ENCODE measurements at places on chromosomes 6 and 20.

DNA sequence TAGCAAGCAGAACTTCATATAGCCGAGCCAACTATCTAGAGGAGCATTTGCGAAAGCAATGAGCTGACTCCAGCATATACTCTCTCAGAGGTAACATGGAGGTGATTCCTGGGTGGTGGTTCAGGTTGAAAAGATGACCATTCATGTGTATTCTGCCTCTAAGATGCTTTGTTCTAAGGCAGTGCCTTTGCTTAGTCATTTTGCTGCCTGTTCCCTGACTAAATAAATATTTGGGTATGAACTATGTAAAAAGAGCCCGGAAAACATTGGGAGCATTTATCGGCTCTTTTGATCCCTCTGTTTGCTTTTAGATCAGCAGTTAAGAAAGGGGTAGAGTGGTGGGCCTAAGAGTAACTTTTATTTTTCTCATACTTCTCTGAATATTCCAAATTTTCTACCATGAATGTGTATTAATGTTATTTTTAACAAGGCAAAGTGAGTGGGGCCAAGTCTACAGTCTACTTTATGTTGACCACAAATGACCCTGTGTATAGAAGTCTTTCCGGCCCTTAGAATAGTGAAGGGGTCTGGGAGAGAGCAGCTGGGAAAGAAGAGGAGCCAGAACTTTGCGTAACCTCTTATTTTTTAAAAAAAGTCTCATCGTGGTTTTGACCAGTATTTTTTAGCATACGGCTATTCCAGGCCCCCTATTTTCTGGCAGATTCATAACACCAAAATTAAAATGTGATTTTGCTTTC is 206.5 kb upstream of the EYA4 start:
- DNase-seq: no peak

GRCh38 chr6:168154263-168154917 is 75.4 kb upstream of the FRMD1 start:
- DNase-seq: no peak

DNA sequence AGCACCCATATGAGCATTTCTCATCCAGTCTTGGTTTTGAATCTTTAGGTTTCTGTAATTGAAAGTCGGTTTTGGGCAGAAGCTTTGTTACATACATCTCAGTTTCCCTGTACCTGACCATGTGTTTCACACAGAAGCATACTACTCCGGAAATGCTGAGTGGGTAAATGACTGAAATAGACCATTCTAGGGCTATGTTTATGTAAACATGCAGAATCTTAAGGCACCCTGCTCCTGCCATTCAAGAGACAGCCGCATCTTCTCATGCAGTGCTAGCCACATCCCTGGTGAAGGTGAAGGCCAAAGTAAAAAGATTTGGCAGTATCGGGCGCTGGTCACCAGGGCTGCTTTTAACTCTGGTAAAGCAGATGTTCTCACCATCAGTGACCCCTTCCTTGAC is 171.3 kb downstream of the ISM1 start:
- DNase-seq: no peak

GRCh38 chr6:80594461-80594860 is 488.0 kb downstream of the BCKDHB start:
- DNase-seq: no peak

GRCh38 chr6:115396112-115396906 is 664.4 kb downstream of the FRK start:
- no peak for DNase-seq

DNA sequence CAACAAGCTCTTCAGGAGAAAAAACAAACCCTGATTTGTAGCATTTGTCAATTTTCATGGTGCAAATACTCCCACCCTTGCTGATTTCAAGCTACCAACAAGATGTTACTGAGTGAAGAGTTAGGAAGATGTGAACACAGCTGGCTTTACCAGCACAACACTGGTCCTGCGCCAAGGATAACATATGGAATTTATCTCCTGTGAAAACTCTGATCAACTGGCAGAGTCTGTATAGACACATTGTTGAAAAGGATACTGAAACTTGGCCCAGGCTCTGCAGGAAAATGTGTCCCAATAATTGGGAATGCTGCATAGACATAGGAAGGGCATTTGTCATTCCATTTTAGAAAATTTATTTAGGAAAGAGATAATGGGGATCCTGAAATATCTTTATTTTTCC is 29.0 kb downstream of the OTOR start:
- DNase-seq: no peak

- no peak for DNase-seq
These were observed 16.7 kb downstream of the LCA5 start for GRCh38 chr6:79520534-79520933.
